ENCODE measurements at places on chromosomes 13 and 19.

DNA sequence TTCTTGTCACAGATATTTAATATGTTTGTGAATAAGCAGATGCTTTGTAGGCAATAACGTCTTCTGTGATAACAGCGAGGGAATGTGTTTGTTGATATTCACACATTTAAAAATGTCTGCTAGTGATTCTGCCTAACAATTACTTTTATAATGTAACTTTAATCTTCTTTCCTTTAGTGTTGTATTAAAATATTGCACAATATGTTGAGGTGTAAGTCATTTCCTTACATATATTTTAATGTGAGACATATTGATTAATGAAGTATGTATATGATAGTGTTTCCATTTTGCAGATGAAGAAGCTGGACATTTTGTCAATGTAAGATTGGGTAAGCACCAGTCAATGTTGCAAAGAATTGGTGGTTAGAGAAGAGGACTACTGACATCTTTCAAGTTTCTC lies 324.4 kb downstream of the SLITRK1 start:
- DNase-seq, result no peak

GRCh38 chr19:54335979-54336892 lies 2.7 kb downstream of the LILRA4 start:
- DNase-seq, result no peak

GRCh38 chr19:17229890-17230289 lies 3.9 kb downstream of the OCEL1 start:
- no peak for DNase-seq

DNA sequence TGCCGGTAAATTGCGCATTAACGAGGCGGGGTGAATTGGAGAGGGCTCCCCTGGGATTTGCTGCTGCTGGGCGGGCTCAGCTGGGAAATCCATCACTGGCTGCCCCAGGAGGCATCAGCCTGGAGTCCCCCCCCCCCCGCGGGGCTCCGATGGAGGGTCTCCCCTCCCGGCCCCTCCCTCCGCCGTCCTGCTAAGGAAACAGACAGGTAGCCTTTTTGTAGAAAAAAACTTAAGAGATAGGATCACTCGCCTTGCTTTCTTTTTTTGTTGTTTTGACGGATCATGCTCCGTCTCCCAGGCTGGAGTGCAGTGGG lies 6.8 kb downstream of the TLE6 start:
- DNase-seq, result no peak

- no peak for DNase-seq
Measured at GRCh38 chr19:7923295-7924191, 2.4 kb downstream of the CTXN1 start.

- no peak for DNase-seq
Measured at GRCh38 chr19:6963937-6964336, 57.3 kb downstream of the MBD3L2B start.

GRCh38 chr19:46733690-46734292 lies 12.1 kb upstream of the FKRP start:
- no peak for DNase-seq

- no peak for DNase-seq
Measured at GRCh38 chr13:40215311-40215710, 451.1 kb downstream of the FOXO1 start.

DNA sequence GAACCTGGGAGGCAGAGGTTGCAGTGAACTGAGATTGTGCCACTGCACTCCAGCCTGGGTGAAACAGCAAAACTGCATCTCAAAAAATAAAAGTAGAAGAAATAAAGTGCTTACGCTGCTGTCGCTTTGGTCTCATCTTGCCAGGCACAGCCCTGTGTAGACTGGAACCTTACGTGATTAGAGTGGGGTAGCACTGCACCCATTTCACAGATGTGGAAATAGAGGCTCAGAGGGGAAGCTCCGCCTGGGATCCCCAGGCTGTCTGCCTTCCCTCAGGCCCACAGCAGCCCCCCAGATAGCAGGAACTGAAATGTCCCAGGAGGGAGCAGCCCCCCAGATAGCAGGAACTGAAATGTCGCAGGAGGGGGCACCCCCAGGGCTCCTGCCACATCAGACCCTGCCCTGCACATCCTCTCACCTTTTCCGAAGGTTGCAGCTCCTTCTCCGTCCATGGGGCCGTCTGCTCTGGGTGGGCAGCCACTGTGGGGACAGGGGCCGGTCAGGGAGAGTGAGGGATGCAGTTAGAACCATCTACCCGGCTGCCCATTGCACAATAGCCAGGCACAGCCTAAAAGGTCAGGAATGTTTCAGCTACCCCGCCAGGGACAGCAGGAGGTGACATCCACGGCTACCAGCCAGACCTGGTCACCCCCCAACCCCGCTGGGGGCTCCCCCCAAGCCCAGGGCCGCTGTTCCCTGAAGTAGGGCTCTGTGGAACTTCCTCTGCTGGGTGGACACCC lies 1.9 kb downstream of the PLIN4 start:
- no peak for DNase-seq

GRCh38 chr13:73715911-73716510 lies 418.2 kb downstream of the KLF12 start:
- no peak for DNase-seq

DNA sequence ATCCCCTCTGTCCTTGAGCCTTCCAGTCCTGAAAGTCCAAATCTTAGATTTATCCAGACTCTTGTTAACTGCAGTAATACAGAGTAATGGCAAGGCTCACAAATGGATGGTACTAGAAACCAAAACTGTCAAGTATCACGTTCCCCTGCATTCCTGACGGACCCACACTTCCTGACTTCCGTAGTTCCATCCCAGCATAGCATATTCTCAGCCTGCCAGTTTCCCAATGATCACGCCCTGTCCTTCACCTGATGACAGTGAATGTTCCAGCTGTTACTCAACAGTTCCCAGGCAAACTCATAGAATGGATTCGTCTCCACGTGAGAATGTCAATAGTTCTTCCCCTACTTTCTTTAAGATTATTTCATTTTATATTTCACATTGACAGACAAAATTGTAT lies 33.6 kb downstream of the SLC7A1 start:
- DNase-seq, result no peak

DNA sequence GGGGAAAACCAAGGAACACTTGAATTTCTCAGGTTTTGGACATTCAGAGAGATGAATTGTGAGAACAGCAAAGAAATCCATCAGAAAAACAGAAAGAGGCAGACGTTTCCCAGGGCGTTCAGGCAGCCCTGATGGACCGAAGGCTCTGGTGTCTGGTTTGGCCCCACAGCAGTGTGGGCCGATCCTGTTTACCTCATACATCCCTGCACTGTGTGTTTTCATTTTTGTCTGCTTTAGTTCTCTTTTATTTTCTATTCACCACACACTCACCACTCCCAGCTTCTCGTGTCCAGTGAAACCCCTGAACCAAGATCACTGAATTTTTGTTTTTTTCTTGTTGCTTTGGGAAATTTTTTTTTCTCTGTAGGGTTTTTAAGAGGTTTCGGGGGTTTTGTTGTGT lies 11.9 kb upstream of the WDR18 start:
- DNase-seq, result no peak

DNA sequence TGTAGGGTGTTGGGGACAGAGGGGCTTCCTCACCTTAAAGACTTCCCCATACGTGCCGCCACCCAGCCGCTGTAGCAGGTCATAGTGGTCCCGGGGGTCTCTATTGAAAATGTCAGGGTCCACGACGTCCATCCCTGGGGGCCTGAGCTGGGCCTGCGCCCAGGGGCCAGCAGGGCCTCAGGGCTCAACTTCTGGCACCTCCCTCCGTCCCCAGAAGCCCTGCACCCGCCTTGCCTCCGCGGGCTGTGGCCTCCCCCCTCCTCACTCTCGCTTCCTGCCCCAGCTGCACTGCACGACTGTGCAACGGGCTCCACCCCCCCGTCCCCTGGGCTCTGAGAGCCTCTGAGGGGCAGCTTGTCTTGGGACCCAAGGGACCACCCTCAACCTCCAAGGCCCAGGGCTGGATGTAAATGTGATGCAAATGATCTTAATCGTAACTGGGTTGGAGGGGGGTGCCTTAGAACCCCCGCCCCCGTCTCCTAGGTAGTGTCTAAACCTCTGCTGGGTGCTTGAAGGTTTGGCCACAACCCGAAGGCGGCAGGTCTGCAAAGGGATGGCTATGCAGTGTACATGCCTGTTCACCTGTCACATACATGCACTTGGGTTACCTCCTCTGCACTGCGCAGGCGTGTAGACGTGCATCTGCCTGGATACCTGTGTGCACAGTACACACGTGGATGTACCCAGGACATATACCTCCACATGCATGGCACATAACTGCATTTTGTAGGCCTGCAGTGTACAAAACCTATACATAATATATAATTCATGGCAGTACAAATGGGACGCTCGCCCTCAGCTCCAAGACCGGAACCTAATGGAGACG lies at the start of gene MAP4K1:
Gene MAP4K1, minus strand, starts transcription at position 190 of the 826 bp plus-strand sequence. Its CDS starts 58 bp downstream, at position 132.
- no peak for DNase-seq

GRCh38 chr13:90365130-90365529 lies 982.4 kb upstream of the MIR17HG start:
- DNase-seq, result peak; percentile 7

DNA sequence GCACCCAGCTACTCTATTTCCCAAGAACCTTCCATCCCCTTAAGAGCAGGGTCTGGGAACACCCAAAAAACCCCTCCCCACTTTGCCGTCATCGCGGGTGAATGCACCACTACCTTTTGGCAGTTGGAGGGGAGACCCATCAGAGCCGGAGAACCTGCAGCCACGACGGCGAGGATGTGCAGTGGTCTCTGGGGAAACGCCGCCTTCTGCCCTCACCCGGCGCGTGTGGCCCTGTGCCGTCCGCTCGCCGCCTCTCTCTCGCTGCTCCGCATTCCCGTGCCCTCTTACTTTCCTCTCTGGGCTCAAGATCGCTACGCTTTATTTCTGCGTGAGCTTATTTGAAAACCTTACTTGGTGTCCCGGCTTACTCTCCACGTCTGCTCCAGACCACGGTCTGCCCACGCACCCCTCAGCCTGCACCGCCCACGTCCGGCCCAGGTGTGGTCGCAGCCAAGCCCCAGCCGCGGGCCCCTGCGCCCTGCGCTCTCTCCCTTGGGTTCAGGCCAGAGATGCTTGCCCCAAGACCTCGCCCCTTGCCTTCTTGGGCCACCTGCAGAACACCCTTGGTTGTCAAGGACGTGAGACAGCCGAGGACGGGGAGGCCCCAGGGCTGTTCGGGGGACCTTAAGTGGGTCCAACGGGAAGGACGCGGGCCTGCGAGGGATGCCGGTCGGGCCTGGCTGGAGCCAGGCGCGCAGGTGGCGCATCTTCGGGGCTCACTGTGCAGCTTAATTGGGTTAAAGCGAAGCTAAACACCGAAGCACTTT lies 2.0 kb upstream of the MAB21L1 start:
- DNase-seq, result no peak

GRCh38 chr19:45069056-45069455 lies 7.2 kb downstream of the ZNF296 start:
- DNase-seq, result peak; percentile 11

DNA sequence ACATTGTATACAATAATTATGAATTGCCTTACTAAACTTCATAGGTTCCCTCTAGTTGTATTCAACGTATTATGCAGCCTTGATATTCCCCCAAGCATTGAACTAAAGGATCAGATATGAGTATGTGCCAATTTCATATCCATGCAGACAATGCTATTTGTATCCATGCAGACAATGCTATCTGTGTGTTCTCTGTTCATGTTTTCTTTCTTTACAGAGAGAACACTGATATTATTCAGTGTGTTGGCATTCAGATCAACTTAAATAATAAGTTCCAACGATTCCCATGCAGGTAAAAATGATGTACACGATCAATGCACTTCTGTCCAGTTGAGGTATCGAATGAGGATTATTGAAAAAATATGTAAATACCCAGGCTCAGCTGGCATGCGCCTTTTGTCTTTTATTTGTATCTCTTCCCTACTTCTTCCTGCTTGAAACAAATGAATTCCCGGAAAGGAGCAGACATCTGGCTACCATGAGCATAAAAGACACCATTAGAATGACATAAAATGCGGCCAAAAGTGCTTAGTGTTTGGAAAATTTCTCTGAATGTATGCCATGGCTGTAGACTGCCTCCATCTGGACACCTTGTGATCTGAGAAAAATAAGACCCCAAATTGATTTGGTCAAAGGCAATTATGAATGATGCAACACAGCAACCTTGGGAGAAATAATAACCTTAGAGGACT lies 731.5 kb downstream of the SLITRK1 start:
- no peak for DNase-seq

- no peak for DNase-seq
Measured at GRCh38 chr19:54606891-54607784, 13.7 kb downstream of the LILRA1 start.

GRCh38 chr19:48835734-48836088 lies 580 bp downstream of the HSD17B14 start:
- DNase-seq, result peak; percentile 81

GRCh38 chr19:52336117-52336790 lies at the start of gene ZNF610:
ZNF610 (plus strand) TSS chr19:52336243; CDS start chr19:52349173, 12,930 bp downstream.
- DNase-seq, result no peak

GRCh38 chr19:39397360-39398296 lies 6.5 kb downstream of the MED29 start:
- peak; percentile 78 for DNase-seq

- DNase-seq, result no peak
Measured at GRCh38 chr19:17645339-17645963, 42.7 kb downstream of the UNC13A start.

GRCh38 chr19:19670070-19670551 lies 1.5 kb downstream of the ZNF101 start:
- no peak for DNase-seq

DNA sequence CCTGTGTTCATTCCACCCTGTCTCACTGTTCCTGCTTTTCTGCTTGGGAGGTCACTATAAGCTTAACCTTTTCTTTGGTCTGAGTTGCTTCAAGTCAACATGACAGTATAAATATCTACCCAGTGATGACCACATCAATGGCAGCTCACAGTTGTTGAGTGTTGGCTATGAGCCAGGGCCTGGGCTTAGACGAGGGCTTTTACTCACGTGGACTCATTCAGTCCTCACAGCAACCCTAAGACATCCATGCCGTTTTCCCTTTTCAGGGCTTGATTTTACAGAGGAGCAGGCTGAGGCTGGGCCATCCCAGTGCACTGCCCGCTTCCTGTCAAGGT lies 10.2 kb upstream of the CCDC97 start:
- DNase-seq, result no peak

DNA sequence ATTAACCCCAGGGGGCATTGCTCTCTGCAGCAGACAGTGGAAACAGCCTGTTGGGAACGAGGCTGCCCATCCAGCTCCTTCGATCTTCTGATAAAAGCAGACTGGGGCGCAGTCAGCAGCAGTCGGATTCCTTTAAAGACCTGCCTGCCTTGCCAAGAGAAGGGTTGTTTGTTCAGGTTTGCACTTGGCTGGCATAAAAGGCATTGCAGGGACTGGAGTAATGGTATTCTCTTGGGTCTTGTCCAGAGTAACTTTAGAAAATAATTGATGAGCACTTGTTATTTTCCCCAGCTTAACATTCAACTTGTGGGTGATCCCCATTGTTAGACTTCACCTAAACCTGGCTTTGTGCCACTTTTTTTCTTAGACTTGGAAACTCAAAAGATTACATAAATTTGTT lies 67.3 kb upstream of the SLC10A2 start:
- DNase-seq, result no peak

GRCh38 chr13:78979349-78979748 lies 320.4 kb upstream of the OBI1 start:
- no peak for DNase-seq

DNA sequence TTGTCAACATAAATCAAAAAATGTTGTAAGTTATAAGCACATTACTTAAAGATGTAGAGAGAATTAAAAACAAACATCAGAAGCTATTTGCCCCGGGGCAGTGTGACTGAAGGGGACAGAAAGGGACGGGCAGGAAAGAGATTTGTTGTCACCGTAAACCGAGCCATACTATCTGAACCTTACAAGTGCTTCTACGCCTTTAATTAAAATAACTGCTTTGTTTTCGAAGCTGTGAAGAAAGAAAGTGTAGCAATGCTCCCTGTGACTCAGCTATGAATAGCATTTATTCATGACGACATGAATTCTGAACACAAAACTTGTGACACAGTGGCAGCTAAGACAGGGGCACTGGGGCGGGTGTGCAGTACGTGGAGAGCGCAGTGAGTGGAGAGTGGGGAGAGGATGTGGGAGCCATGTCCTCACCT lies 30.0 kb downstream of the ZNF787 start:
- DNase-seq, result no peak
